T1000 (cell line): ENCODE measurements at places on chromosomes 13 and 19.

DNA sequence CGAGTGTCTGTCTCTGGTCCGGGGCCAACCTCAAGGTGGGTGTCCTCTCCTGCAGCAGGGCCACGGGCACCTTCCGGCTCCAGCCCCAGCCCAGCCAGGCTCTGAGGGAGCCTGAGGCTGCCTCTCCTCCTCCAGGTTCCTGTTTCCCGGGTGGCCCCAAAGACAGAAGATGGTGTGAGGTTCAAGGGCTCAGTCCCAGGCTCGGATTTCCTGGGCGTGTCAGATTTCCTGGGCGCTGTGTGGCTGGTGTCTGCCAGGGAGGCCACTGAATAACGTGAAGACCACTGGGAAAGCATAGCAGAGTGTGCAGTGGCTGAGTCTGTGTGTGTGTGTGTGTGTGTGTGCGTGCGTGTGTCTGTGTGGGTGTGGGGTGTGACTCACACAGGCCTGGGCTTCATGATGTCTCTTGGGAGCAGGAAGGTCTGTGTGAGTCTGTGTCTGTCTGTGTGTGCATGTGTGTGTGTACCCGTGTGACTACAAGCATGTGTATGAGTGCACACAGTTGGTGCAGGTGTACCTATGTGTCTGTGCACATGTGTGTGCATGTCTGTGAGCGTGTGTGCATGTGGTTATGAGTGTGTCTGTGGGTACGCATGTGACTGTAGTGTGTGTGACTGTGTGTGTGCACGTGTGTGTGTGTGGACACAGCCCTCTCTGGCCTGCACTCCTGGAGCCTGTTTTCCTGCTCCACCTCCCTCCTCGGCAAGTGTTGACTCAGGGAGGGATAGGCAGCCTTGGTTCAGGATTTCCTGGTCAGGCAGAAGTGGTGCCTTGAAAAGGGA is 28.3 kb downstream of the CEBPA start:
- DNase-seq, result no peak

- DNase-seq, result no peak
These were observed 24.8 kb upstream of the ZNF254 start for GRCh38 chr19:24062190-24062589.

DNA sequence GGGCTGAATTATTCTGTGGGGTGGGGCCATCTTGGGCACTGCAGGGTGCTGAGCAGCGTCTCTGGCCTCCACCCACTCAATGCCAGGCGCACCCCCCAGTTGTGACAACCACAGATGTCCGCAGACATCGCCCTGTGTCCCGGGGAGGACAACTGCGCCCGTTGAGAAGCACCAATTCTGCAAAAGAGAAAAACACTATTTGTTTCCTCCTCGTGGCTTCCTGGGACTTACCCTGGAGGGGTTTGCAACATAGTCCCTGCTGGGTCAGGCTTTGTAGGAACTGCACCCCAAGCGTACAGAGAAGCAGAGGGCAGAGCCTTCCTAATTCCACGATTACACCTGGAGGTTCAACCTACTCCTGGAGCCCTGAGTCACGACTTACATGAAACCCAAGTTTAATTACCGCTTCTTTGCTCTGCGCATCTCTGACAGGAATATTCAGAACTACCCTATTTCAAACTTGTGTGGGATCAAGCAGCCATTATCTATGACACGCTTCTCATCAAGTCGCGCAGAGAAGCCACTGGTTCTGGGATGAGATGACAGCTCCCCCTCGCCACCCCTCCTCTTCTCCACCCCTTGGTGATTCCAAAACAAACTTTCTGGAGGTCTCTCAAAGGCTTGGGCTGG is 11.1 kb upstream of the SLC39A3 start:
- no peak for DNase-seq

GRCh38 chr13:20968745-20969144 is 66.2 kb upstream of the XPO4 start:
- no peak for DNase-seq

- no peak for DNase-seq
These were observed 217.1 kb downstream of the POSTN start for GRCh38 chr13:37381502-37381901.

DNA sequence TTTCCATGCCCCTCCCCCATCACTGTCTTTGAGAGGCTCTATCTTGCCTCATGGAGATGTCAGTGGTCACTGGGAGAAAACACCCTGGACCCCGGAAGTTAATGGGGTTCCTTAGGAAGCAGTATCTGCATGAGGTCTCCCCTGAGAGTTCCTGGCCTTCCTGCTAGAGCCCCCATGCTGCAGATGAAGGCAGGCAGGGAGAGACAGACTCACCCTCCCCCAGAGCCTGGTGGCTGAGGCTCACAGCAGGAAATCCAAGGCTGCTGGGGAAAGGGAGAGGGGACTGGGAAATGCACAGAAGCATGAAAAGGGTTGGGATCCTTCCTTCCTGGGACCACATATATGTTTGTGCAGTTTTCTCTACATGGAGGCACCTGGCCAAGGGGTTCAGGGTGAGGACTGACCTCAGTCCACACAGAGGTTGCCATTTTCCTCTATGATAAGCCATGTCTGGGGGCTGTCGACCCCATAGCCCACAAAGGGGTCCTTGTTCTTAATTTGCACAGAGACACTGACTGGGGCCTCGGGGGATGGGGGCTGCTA is 95.4 kb downstream of the RNASEH2B start:
- DNase-seq, result no peak

DNA sequence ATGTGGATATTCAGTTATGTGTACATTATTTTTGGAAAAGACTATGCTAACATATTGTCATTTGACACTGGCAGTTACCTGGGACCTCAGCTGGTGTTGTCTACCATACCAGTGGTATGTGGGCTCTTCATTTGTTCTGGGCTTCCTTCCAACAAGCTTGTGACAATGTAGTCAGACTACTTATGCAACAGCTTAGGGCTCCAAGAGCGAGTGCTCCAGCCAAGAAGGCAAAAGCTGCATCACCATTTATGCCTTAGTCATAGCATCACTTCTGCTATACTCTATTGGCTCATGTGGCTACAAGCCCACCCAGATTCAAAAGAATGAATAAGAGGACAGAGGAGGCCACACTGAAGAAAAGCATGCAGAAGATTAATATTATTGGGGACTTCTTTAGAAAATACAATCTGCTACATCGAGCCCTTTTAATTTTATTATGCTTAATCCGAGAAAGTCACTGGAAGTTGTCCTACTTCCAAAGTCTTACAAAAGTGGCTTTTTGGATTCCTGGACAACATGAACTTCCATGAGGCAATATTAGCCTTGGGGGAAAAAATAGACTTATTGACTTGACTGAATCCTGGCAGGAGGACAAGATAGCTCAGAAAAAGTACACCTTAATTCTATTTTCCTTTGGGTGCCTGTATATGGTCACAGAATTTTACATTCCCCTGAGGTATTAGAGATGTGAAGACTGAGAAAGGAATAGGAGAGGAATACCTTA is 529.4 kb upstream of the HTR2A start:
- no peak for DNase-seq

DNA sequence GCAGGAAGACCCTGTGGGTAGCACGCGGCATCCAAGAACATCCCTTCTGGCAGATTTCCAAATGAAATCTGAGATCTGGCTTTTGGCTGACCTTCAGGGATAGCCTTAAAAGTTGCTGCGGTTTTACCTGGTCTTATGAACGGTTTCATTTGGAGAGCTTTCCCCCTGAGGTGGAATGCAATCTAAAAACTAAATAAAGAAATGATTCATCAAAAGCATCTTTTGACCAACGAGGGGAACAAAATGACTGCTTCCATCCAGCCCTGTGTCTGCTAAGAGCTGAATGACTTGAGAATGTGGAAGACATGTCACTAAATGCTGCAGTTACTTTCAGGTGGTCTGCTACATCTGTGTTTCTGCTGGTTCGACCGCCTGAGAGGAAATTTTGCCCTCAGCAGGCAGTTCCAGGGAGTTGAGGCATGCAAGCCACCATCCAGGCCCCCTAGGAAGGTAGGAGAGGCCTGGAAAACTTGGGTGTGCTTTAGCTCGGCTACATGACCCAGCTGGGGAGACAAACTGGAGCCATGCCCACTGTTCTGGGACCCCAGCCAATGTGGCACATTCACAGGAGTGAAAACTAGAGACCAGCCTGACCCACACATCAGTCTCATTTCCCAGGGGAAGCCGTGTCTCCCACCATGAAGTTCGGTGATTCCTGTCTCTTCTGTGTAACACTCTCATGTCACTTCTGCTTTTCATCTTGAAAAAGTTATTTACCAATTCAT is 175.1 kb upstream of the KL start:
- no peak for DNase-seq

DNA sequence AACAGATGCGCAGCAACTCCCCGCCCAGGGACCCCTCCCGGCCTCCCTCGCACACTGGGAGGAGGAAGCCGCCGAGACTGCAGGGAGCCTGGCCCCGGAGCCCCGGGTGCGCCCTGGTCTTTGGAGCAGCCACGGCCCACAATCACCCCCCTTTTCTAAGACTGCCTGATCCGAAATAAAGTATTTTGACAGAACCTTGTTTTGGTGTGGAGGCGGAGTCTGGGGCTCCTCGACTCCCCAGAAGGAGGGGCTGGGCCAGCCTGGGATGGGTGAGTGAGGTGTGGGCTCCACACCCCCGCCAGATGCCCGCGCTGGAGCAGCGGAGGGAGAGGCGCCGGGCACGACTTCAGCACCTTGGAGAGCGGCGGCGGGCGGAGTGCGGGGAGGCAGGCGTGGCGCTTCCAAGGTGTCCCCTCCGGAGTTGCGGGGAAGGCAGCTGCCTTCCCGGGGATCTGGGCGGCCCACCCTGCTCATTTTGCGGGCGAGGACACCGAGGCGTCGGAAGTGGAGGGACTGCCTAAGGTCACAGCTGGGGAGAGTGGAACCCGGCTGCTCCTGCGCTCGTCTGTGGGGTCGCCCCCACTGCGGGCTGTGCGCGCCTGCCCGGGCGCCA is 9.4 kb downstream of the SIRT6 start:
- DNase-seq, result peak; percentile 24

DNA sequence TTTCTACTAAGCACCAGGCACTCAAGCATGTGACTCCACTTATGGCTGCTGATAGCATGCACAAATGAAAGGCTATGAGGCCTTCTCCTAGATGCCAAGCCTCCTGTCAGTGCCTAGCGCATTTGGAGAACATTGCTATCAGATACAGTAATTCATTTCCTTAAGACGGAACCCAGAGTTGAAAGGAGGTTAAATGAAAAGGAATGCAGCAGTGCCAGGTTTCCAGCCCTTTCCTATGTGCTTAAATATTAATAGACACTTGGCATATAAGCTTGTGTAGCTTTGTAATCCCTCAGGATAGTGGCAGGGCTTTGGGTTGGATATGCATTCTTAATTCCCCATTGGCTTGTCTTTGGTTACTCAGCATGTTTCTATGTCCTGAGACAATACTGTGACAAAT is 140.1 kb upstream of the FRY start:
- DNase-seq, result no peak

GRCh38 chr19:4130744-4131438 is 7.0 kb upstream of the MAP2K2 start:
- DNase-seq, result no peak

DNA sequence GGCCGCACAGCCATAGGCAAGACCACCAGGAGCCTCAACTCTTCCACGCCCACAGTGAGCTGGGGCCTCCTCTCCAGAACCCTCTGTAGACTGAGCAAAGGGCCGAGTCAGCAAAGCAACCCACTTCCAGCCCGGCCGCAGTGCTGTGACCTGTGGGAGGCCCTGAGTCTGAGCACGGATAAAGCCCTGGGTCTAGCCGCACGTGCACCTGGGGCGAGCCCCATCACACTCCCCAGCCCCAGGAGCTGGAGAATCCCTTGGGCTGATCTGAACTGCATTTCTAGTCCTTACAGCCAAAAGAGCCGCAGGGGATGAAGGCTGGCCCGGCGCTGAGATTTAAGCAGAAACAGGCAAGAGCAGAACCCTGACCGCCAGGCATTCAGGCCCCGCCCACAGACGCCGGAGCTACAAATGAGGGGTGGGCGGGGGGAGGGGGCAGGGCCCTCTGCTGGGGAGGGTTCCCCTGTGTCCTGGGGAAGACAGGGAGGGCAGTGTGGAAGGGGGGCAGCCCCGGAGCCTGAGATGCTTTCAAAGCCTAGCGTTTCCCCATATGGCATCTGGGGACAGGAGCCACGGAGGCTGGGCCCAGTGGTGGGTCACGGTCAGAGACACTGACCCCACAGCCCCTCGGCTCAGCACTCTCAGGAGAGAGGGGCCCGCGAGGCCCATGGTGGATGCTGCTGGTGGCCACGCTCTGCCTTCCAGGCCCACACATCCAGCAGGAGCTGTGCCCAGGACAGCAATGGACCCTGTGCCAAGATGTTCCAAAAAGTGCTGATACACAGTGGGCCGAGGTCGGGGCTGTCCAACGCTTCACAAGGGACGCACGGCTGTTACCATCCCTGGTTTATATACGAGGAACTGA is 4.9 kb downstream of the TMEM259 start:
- no peak for DNase-seq

DNA sequence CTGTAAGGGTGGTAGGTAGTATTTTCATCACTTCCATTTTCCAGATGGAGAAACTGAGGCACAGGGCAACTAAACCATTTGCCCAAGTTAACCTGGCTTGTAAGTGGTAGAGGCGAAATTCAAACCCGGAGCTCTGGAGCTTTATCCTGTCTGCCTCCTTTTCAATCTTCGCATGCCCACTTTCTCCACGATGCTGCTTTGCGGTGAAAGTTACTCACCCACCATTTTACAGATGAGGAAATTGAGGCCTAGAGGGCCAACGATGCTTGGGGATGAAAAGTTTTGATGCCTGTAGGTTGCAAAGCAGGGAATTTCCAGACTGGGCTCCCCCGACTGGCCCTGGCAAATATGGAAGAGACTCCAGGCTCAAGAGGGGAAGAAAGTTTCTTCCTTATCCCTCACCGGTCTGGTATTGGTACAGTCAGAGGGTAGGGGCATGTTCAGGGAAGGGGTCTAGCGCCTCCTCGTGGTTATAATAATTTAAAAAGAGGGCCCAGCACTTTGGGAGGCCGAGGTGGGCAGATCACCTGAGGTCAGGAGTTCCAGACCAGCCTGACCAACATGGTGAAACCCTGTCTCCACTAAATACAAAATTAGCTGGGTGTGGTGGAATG is 1.9 kb upstream of the SH2D3A start:
- no peak for DNase-seq

DNA sequence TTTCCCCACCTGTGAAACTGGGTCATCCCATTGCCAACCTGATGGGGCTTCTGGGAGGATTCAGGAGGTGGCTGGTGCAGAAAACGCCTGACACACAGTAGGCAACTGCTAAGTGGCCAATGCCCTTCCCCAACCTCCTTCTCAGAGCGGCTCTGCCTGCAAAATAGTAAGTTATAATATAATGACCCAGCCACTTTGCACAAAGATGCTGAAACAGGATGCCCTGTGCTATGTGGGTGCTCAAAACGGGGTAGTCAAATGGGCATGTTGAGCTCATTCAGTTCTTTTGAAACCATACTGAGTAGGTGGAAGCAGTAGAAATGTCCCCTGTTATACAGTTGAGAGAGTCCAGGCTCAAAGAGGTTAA is 507 bp downstream of the MARCHF2 start:
- DNase-seq, result no peak

DNA sequence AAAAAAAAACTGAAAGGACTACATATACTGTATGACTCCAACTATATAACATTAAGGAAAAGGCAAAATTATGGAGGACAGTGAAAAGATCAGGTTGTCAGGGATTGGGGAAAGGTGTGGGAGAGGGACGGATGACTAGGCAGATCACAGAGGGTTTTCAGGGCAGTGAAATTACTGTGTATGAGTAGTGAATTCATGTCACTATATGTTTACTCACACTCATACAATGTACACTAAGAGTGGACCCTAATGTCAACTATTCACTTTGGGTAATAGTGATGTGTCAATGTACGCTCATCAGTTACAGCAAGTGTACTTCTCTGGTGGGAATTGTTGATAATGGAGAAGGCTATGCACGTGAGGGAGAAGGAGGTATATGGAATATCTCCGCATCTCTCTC is 144.3 kb downstream of the ITGBL1 start:
- DNase-seq, result no peak

GRCh38 chr19:5264453-5264852 is 76.2 kb downstream of the PTPRS start:
- DNase-seq, result no peak
